ENCODE measurements at places on chromosomes 7 and 10. TPM values are rescaled to one million over a fixed set of nuclear protein-coding genes. Genes with fewer than 3 reads are reported as not detected.

- DNase-seq = no peak
Measured at GRCh38 chr7:29230871-29231345, 36.3 kb downstream of the CHN2 start.

DNA sequence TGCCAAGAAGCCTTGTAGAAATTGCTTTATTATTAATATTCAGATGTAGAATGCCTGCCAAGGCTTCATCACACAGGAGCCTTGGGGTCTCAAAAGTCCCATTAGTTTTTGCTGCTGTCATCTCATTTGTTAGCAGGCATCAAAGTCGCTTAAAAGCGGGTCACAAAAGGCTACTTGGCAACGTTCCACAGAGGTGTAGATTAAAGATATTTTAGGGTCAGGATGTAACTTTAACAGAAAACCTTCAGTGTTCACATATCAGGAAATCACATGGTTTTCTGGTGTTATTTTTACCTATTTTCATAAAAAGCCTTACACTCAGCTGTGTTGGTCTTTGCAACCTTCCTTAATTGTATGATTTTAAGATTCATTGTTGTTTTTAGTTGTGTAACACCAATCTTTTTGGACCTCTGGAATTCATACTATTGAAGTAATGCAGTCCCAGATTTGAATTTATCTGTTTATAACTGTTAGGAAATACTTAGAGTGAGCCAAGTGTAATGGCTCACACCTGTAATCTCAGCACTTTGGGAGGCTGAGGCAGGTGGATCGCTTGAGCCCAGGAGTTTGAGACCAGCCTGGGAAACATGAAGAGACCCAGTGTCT lies 65.3 kb downstream of the TET1 start:
- DNase-seq = no peak

The DDX50 gene
- total RNA-seq = 39.1 TPM

The HSPA12A gene
- total RNA-seq = 13.6 TPM

The GLI3 gene
- total RNA-seq = 18.3 TPM

The LIPJ gene
- total RNA-seq = not detected

Measured in sigmoid colon (tissue), 7 donors.